ENCODE measurements at places on chromosomes 12 and 14.

- no peak for DNase-seq
These were observed 425.2 kb downstream of the RPS29 start for GRCh38 chr14:49160983-49161382.

- no peak for DNase-seq
These were observed 149.9 kb upstream of the FKBP4 start for GRCh38 chr12:2644683-2645405.

DNA sequence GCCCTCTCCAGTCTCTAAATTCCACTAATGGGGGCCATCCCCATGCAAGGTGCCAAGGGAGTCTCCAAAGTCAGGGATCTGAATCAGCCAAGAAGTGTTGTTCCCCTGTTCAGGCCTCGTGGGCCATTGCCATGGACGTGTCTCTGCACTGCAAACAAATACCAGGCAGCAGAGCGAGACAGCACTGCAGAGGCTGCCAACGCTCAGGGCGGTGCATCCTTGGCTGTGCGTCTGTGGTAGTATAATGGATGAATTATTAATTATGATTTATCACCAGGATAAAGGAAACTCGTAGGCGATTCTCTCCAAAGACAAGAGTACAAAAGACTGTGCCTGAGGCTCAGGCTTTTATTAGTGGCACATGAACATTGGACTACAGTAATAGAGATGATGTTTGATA, 122.3 kb upstream of the NTF3 start:
- no peak for DNase-seq

DNA sequence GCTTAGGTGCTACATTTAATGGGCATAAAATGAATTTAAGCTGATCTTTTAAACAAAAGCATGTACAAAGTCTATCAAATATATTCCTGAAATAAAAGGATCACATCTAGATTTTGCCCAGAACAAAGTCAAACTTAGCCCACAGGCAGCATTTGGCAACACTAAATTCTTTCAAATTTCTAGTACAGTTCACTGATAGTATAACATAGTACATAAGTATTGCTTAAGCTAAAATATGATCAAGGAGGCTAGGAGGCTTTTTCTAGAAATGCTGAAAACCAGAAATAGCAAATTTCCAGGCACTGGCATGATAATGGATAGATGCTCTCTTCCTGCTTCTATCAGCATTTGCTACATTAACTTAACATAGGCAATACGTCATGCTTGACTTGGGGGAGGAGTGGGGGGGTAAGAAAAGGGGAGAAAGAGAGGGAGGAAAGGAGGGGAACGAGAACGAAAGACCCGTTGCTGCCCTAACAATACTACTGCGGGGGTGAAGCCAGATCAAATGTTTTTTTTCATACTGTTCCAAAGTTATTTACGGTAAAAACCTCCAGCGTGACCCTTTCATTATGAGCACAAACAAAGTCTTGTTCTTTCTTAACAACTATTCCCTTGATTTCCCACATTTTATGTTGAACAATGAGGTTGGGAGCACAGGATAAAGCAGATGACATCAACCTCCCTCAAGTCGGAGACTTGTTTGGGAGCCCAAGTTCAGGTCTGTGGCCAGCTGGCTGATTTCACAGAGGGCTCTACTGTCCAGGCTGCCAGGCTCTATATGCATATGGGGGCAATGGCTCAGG, 10.6 kb downstream of the TMED10 start:
- DNase-seq = no peak

Data from activated naive CD4-positive, alpha-beta T cell (primary cell).